ENCODE measurements at places on chromosomes 5 and 9. TPM values are rescaled to one million over a fixed set of nuclear protein-coding genes. Genes with fewer than 3 reads are reported as not detected.
A peak's percentile ranks its signal among the peaks of the same experiment; 100 is the strongest.

MXD3 gene
- 117 TPM for total RNA-seq

C8G gene
- total RNA-seq, result not detected

SLC36A1 gene
- 6.7 TPM for total RNA-seq

PCDHGA7 gene
- total RNA-seq, result not detected

SLC35A4 gene
- total RNA-seq, result 101 TPM

CMYA5 gene
- total RNA-seq, result 0.12 TPM

PCDHGA12 gene
- not detected for total RNA-seq

CORO2A gene
- total RNA-seq, result 6.2 TPM

CHSY3 gene
- not detected for total RNA-seq

DNA sequence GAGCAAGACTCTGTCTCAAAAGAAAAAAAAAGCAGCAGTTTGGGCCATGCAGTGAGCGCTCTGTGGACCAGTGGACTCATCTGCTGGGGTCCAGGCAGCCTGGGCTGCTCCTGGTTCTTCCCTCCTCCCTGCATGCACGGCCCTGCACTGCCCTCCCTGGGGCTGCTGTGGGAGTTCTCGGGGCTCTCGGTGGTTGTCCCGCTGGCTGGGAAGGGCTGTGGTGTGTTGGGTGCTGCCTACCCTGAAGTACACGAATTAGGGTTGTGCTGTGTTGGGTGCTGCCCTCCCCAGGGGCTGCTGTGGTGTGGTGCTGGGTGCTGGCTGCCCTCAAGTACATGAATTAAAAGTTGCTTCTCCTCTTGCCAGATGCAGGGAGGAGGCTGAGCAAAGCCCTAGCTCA, 18.3 kb upstream of the CLPTM1L start:
- H3K4me3 ChIP-seq, result no peak overlapping the region
- H3K27ac ChIP-seq, result no peak overlapping the region
- H3K27me3 ChIP-seq, result peaks cover 18% of the 10 kb centered on the region
- no peaks in the 10 kb centered on the region for H3K4me1 ChIP-seq
- DNase-seq, result no peak

- H3K36me3 ChIP-seq, result no peaks in the 10 kb centered on the region
- H3K4me1 ChIP-seq, result no peaks in the 10 kb centered on the region
- H3K27ac ChIP-seq, result no peak overlapping the region
- no peak for DNase-seq
- no peak overlapping the region for H3K4me3 ChIP-seq
- no peaks in the 10 kb centered on the region for H3K27me3 ChIP-seq
Observed at GRCh38 chr9:13555989-13556500, 276.6 kb upstream of the MPDZ start.

DNA sequence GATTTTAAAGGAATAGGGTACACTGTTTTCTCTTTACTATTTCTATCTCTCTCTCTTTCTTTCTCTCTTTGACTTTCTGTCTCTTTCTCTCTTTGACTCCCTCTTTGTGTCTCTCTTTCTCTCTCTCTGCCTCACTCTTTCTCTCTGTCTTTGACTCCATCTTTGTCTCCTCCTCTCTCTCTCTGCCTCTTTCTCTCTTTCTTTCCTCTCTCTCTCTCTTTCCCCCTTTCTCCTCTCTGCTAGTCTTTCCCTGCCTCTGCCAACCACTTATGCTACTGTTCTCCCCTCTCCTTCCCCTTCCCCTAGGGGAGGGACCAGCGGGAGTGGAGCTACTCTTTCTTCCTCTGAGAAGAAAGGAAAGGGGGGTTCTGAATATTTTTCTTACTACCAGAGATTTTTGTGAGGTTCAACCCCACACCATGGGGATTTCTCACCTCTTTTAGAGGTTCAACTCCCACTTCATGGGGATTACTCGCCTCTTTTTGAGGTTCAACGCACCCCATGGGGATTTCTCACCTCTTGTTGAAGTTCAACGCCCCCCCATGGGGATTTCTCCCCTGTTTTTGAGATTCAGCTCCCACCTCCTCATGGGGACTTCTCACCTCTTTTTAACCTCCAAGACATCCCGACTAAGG, 309.9 kb downstream of the NR3C1 start:
- peaks cover 9% of the 10 kb centered on the region for H3K4me1 ChIP-seq
- no peaks in the 10 kb centered on the region for H3K27me3 ChIP-seq
- H3K36me3 ChIP-seq, result peaks cover 6% of the 10 kb centered on the region
- no peak overlapping the region for H3K27ac ChIP-seq
- no peak for DNase-seq

- H3K27ac ChIP-seq, result no peak overlapping the region
- H3K4me1 ChIP-seq, result no peaks in the 10 kb centered on the region
- no peak overlapping the region for H3K4me3 ChIP-seq
- no peak for DNase-seq
- H3K27me3 ChIP-seq, result no peaks in the 10 kb centered on the region
- no peaks in the 10 kb centered on the region for H3K36me3 ChIP-seq
Observed at GRCh38 chr5:167759057-167759821, 532.2 kb upstream of the WWC1 start.

GRCh38 chr5:107651325-107651724, 19.4 kb downstream of the EFNA5 start:
- no peaks in the 10 kb centered on the region for H3K4me1 ChIP-seq
- peaks cover 20% of the 10 kb centered on the region for H3K27me3 ChIP-seq
- H3K4me3 ChIP-seq, result no peak overlapping the region
- DNase-seq, result no peak
- no peaks in the 10 kb centered on the region for H3K36me3 ChIP-seq
- no peak overlapping the region for H3K27ac ChIP-seq

GRCh38 chr9:70551396-70551795, 136.9 kb upstream of the KLF9 start:
- H3K27me3 ChIP-seq, result no peaks in the 10 kb centered on the region
- no peak for DNase-seq
- H3K4me1 ChIP-seq, result peaks cover 7% of the 10 kb centered on the region
- H3K27ac ChIP-seq, result no peak overlapping the region

GRCh38 chr9:129351058-129351641, 173.1 kb upstream of the IER5L start:
- H3K36me3 ChIP-seq, result no peaks in the 10 kb centered on the region
- H3K4me1 ChIP-seq, result peaks cover 7% of the 10 kb centered on the region
- peaks cover 9% of the 10 kb centered on the region for H3K27me3 ChIP-seq
- DNase-seq, result no peak
- H3K27ac ChIP-seq, result no peak overlapping the region
- no peak overlapping the region for H3K4me3 ChIP-seq

- no peaks in the 10 kb centered on the region for H3K36me3 ChIP-seq
- H3K4me3 ChIP-seq, result no peak overlapping the region
- no peaks in the 10 kb centered on the region for H3K27me3 ChIP-seq
- H3K4me1 ChIP-seq, result no peaks in the 10 kb centered on the region
Observed at GRCh38 chr5:88923623-88924329, 40.8 kb upstream of the MEF2C start.

- H3K4me3 ChIP-seq, result no peak overlapping the region
- H3K27ac ChIP-seq, result peak overlapping the region; percentile 10
- DNase-seq, result peak; percentile 29
- H3K36me3 ChIP-seq, result peaks cover 46% of the 10 kb centered on the region
- no peaks in the 10 kb centered on the region for H3K27me3 ChIP-seq
Observed at GRCh38 chr5:151200913-151201595, 22.8 kb downstream of the CCDC69 start.

DNA sequence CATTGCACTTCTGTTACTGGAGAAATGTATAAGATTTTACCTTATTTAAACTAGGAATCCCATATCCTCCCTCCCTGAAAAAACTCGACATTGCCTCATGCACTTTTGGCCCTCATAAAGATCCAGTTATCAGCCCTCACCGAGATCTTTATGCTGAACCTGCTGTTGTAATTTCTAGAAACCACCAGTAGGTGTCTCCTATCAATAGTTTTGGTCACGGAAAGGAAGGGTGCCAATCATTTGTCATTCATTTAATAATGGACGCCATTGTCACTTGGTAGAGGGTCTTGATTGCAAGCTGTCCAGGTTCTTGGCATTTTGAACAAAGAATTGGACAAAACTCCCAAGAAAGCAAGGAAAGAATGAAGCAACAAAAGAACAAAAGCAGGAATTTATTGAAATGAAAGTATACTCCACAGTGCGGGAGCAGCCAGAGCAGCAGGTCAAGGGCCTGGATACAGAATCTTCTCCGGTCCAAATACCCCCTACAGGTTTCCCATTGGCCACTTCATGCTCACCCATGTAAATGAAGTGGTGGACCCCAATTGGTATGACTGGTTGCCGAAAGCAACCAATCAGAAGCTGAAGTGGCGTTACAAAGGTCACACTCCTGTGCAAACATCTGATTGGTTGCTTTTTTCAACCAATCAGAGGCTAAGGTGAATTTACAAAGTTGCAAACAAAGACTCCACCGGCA, 524.3 kb downstream of the PSAT1 start:
- H3K27me3 ChIP-seq, result no peaks in the 10 kb centered on the region
- no peak overlapping the region for H3K27ac ChIP-seq
- no peaks in the 10 kb centered on the region for H3K36me3 ChIP-seq
- peaks cover 4% of the 10 kb centered on the region for H3K4me1 ChIP-seq
- no peak for DNase-seq

- peak overlapping the region; percentile 87 for H3K27ac ChIP-seq
- peak overlapping the region; percentile 79 for H3K4me3 ChIP-seq
- peaks cover 48% of the 10 kb centered on the region for H3K4me1 ChIP-seq
Observed at GRCh38 chr5:140556438-140556837, 835 bp downstream of the SRA1 start.

DNA sequence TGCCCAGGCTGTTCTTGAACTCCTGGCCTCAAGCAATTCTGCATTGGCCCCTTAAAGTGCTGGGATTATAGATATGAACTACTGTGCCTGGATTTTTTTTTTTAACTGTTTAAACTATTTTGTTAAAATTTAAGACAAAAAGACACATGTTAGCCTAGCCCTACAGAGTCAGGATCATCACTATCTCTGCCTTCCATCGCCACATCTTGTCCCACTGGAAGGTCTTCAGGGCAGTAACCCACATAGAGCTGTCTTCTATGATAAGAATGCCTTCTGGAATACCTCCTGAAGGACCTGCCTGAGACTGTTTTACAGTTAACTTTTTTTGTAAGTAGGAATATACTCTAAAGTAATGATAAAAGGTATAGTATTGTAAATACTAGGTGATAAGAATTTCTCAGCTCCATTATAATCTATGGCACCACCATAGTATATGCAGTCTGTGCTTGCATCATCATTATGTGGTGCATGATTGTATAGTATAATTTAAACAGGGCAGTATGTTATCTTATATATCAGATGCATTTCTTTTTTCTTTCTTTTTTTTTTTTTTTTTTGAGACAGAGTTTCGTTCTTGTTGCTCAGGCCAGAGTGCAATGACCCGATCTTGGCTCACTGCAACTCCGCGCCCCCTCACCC, 52.7 kb downstream of the DENND4C start:
- no peak overlapping the region for H3K27ac ChIP-seq
- no peaks in the 10 kb centered on the region for H3K27me3 ChIP-seq
- no peak overlapping the region for H3K4me3 ChIP-seq
- H3K36me3 ChIP-seq, result no peaks in the 10 kb centered on the region
- H3K4me1 ChIP-seq, result peaks cover 3% of the 10 kb centered on the region

GRCh38 chr5:170173227-170173626, 59.6 kb upstream of the C5orf58 start:
- no peaks in the 10 kb centered on the region for H3K36me3 ChIP-seq
- no peak for DNase-seq
- H3K27me3 ChIP-seq, result peaks cover 20% of the 10 kb centered on the region

GRCh38 chr9:34510497-34511468, 12.0 kb downstream of the ENHO start:
- no peak overlapping the region for H3K4me3 ChIP-seq
- no peak for DNase-seq
- no peaks in the 10 kb centered on the region for H3K4me1 ChIP-seq
- H3K27ac ChIP-seq, result no peak overlapping the region
- no peaks in the 10 kb centered on the region for H3K27me3 ChIP-seq
- H3K36me3 ChIP-seq, result no peaks in the 10 kb centered on the region

DNA sequence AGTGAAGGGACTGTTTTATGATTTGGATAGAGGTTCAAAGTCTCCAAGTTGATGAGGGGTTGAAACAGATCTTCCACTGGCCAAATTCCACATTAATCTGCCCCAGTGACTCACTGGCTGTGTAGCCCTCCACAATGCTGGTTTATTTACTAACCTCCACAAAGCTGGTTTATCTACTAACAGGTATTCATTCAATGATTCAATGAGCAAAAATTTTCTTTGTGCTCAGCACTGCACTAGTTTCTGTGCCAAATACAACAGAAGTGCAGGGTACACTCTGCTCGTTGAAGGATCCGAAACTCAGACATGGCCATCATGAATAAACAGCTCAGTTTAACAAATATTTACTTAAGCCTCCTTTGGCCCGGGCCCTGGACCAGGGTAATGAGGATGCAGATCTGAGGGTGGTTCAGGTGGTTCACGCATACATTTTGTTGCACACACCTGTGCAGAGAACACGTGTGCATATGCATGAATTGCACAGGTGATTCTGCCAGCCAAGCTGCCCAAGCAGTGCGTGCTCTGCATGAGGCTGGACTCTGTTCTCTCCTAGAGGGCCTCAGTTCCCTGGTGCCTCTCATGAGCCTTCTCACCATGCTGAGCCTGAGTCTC, 71.0 kb downstream of the SH3PXD2B start:
- peaks cover 16% of the 10 kb centered on the region for H3K27me3 ChIP-seq
- no peaks in the 10 kb centered on the region for H3K36me3 ChIP-seq
- no peak overlapping the region for H3K4me3 ChIP-seq
- DNase-seq, result no peak
- no peak overlapping the region for H3K27ac ChIP-seq
- no peaks in the 10 kb centered on the region for H3K4me1 ChIP-seq

GRCh38 chr9:93119953-93120845, 13.9 kb downstream of the NINJ1 start:
- no peak overlapping the region for H3K4me3 ChIP-seq
- no peaks in the 10 kb centered on the region for H3K27me3 ChIP-seq
- peaks cover 23% of the 10 kb centered on the region for H3K4me1 ChIP-seq
- peaks cover 4% of the 10 kb centered on the region for H3K36me3 ChIP-seq
- H3K27ac ChIP-seq, result peak overlapping the region; percentile 80

- peak; percentile 68 for DNase-seq
- H3K27ac ChIP-seq, result peak overlapping the region; percentile 62
- H3K4me3 ChIP-seq, result no peak overlapping the region
Observed at GRCh38 chr9:120394058-120394669, 185.8 kb downstream of the CDK5RAP2 start.

DNA sequence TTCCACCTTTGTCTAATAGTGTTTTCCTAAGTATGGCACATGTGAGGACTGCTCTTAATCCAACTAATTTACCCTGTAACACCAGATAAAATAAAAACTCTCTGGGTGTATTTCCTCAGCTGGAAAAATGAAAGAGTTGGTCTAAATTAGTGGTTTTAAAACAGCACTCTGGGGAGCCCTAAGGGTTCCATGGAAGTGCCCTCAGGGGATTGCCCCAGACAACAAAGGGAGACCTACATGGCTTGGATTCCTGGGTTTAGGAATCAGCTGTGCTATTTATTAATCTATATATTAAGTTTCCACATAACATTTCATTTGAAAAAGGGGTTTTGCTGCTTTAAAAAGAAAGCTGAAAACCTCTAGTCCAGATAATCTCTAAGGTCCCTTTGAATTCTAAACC, 20.2 kb downstream of the ADAMTS6 start:
- no peaks in the 10 kb centered on the region for H3K27me3 ChIP-seq
- H3K4me3 ChIP-seq, result no peak overlapping the region
- peaks cover 3% of the 10 kb centered on the region for H3K36me3 ChIP-seq
- H3K4me1 ChIP-seq, result peaks cover 3% of the 10 kb centered on the region
- DNase-seq, result no peak
- H3K27ac ChIP-seq, result no peak overlapping the region

Data from activated CD8-positive, alpha-beta memory T cell treated with anti-CD3 and anti-CD28 coated beads, Interleukin-2, amount 10 ng/mL, durations not matched to agents 7 days and 5 days (primary cell).